Vagina (tissue), 2 donors: ENCODE measurements at places on chromosomes 3 and 15. TPM values are rescaled to one million over a fixed set of nuclear protein-coding genes. Genes with fewer than 3 reads are reported as not detected.
A peak's percentile ranks its signal among the peaks of the same experiment; 100 is the strongest.

DNA sequence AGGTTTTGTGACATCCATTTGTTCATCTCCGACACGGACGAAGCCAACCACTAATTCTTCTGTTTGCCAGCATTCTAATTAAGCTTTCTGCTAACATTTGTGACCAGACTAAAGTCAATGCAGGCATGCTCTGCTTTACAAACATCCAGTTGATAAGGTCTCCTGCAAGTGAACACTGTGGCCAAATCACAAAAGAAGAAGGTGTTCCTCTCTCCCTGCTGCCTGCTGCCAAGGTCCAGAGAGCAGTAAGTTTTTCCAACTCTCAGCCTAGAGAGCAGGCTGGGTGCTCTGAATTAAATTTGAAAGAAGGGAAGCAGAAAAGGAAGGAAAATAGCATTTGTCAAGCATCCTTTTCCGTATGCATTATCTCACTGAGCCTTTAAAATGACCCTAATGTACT is 133.6 kb downstream of the ATP8B4 start:
- no peak overlapping the region for H3K27ac ChIP-seq
- peaks cover 20% of the 10 kb centered on the region for H3K4me1 ChIP-seq
- DNase-seq, result no peak
- H3K36me3 ChIP-seq, result no peaks in the 10 kb centered on the region
- no peak overlapping the region for H3K4me3 ChIP-seq

DNA sequence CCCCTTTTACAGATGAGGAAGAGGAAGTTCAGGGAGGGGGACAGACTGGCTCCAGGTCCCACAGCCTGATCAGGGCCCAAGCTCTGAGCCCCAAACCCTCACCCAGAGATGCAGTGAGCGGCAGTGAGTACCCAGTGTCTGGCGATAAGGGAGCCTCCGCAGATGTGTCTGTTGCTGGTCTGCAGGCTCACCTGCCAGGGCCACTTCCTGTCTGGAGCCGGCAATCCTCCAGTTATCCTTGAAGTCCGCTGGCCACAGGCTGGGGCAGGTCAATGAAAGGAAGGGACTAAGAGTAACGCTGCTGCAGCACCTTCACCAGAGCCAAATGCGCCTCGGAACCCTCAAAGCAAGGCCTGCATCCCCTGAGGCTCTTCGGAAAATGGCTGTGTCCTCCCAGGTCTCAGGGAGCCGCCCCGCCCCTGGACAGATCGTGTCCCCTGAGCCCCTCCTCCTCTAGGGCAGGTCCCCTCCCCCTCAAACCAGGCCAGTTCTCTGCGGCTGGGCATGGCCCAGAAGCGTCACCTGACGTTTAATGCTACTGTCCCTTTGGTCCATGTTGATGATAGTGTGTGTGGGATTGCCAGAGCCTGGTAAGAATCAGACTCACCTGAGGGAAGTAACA is 51.5 kb downstream of the MYL3 start:
- DNase-seq, result no peak
- H3K4me1 ChIP-seq, result peaks cover 15% of the 10 kb centered on the region
- H3K27me3 ChIP-seq, result no peaks in the 10 kb centered on the region
- peak overlapping the region; percentile 52 for H3K4me3 ChIP-seq
- H3K36me3 ChIP-seq, result no peaks in the 10 kb centered on the region

DNA sequence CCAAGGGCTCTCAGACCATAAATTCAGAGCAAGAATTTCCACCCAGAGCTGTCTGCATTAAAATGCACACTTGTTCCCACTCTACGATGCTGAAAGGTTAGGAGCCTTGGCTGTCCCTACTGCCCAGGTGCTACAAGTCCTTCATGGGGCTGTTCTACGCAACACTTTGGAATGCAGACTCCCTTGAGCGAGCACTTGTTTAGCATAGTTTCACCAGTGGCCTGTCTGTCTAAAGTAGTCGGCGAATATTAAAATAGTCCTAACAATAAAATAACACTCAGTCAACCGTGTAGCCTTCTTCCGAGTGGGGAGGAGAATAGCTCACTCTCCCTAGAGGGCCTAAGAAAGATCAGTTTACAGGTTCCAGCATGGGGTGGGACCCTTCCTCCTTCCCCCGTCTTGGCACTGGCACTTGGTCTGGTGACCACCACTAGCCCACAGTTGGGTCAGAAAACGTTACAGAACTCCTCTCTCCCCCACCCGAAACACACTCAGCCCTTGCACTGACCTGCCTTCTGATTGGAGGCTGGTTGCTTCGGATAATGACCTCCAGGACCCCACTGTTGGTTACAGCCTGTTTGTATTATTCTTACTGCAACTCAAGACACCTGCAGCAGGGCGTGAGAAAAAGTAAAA is at the start of gene CLDN16:
Gene CLDN16, plus strand, starts transcription at position 586 of the 636 bp plus-strand sequence. CDS start 167 bp downstream, outside the sequence.
- H3K36me3 ChIP-seq, result no peaks in the 10 kb centered on the region
- no peaks in the 10 kb centered on the region for H3K27me3 ChIP-seq
- H3K4me3 ChIP-seq, result no peak within 1 kb of the TSS
- H3K27ac ChIP-seq, result no peak within 1 kb of the TSS

DNA sequence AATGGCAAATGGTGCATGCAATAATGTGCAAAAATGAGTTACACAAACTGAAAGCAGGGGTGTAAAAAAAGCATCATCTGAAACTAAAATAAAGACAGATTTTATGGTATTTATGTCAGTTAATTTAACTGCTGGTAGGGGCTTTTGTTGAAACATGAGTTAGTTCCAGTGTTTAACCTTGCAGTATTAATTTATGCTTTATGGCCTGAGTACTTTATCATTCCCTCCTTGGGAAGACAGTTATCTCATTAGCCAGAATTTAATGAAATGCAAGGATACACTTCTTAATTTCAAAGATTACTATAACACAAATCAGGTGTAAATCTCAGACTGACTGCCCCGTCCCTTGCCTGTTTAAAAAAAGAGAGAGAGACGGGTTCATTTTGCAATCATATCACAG is 240.1 kb upstream of the MEIS2 start:
- no peaks in the 10 kb centered on the region for H3K4me1 ChIP-seq
- no peaks in the 10 kb centered on the region for H3K27me3 ChIP-seq
- no peak overlapping the region for H3K4me3 ChIP-seq

DNA sequence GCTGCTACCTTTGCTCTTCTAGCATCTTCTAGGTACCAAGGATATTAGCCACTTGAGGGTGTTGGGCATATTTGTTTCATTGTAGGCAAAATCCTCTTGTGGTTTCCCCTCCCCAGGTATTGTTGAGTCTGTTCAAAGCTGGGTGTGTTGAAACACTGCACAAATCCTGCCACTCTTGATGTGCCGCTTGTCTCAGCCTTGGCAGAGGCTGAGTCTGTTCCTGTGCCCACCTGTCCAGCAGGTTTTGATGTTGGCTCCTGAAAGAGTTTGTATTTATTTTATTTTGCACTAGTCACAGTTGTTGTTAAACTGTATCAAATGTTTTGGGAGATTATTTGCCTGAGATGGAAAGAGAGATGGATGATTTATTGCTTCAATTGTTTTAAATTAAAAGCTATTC is 136.2 kb downstream of the USP13 start:
- H3K36me3 ChIP-seq, result no peaks in the 10 kb centered on the region
- DNase-seq, result no peak
- no peak overlapping the region for H3K4me3 ChIP-seq
- no peak overlapping the region for H3K27ac ChIP-seq

GRCh38 chr3:52819936-52820335 is 10.5 kb downstream of the ITIH4 start:
- H3K4me1 ChIP-seq, result no peaks in the 10 kb centered on the region
- H3K27ac ChIP-seq, result no peak overlapping the region

- H3K27me3 ChIP-seq, result no peaks in the 10 kb centered on the region
- H3K36me3 ChIP-seq, result no peaks in the 10 kb centered on the region
- no peak overlapping the region for H3K27ac ChIP-seq
- DNase-seq, result no peak
Measured at GRCh38 chr3:55329849-55330248, 157.3 kb downstream of the WNT5A start.

Gene SCN11A
- not detected for total RNA-seq

Gene SCAMP5
- total RNA-seq, result 6.6 TPM

Gene SEMA3G
- 8.3 TPM for total RNA-seq

Gene UNC45A
- 62.1 TPM for total RNA-seq

Gene ZNF502
- 4.4 TPM for total RNA-seq
